Activated naive CD4-positive, alpha-beta T cell treated with anti-CD3 and anti-CD28 coated beads, Interleukin-2, amount 50 U/mL, for 72 hours (primary cell): ENCODE measurements at places on chromosomes 11 and 22.
A peak's percentile ranks its signal among the peaks of the same experiment; 100 is the strongest.

GRCh38 chr11:119169282-119169719, 776 bp downstream of the NLRX1 start:
- DNase-seq, result peak; percentile 62

- no peak for DNase-seq
These were observed 150.9 kb upstream of the TTC12 start for GRCh38 chr11:113163291-113164030.

- no peak for DNase-seq
These were observed 10.3 kb downstream of the SYT13 start for GRCh38 chr11:45275828-45276227.

DNA sequence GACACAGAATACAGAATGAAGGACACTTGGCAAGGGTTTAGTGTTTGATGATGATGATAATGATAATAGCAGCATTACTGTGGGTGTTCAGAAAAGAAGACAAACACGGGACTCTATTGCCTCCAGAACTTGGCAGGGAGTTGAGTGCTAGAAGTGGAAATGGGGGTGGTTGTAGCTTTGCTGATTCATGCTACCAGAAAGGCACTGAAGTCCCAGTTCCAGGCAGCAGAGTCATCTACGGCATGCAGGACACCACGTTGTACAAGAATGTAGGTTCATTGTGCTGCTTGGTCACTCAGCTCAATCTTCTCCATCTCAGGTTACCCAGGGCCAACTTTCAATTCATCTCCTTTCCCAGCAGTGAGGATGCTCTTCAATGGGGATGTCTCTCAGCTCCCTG, 115.7 kb downstream of the NTM start:
- no peak for DNase-seq

- DNase-seq, result no peak
These were observed 10.1 kb upstream of the MRPL23 start for GRCh38 chr11:1936781-1937615.

DNA sequence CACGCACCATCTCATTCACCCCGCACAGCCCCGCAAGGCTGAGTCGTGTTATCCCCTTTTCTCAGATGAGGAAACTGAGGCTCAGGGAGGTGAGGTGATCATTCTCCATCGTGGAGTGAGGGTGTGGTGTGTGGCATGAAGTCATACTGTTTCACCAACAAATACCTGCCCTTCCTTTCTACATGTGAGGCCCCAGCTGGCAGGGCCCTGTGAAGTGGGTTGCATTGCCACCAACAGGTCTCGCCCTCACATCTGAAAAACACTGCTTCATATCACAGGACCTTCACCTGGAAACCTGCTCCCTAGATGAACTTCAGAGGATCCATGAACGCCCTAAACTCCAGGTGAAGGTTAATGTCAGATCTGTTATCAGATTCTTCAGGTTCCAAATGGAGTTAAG, 4.3 kb downstream of the SSTR3 start:
- DNase-seq, result no peak

- DNase-seq, result no peak
These were observed 95.3 kb upstream of the RCN1 start for GRCh38 chr11:31995525-31996094.

DNA sequence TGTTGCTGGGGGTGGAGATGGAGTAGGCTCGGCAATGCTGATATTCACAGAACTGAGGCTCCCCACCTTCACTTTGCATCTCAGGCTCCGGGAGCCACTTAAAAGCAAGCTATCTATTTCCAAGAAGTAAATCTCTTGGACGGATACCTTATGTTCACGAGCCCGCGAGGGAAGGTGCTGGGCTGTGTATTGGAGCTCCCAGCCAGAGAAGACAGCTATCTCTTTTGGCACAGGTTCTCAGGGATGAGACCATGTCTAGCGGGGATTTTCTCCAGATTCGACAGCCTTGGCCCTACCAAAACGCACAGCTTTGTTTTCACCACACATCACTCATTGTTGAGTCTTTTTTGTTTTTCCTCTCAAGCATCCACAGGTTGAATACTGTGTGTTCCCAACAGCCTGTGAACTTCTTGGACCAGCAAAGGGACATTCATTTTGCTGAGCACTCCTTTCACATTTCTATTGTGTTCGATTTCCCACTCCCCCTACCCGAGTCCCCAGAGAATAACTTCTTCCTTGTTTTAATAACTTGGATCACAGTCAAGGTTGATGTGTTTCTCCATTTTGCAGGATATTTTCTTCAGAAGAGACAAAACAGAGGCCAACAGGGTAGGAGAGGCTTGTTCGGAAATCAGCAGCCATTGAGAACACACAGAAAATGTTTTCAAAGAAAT, 23.3 kb downstream of the WT1 start:
- no peak for DNase-seq

GRCh38 chr11:118597556-118597955, 9.9 kb upstream of the PHLDB1 start:
- no peak for DNase-seq

- DNase-seq, result no peak
These were observed 189.3 kb downstream of the MIAT start for GRCh38 chr22:26846645-26847044.

DNA sequence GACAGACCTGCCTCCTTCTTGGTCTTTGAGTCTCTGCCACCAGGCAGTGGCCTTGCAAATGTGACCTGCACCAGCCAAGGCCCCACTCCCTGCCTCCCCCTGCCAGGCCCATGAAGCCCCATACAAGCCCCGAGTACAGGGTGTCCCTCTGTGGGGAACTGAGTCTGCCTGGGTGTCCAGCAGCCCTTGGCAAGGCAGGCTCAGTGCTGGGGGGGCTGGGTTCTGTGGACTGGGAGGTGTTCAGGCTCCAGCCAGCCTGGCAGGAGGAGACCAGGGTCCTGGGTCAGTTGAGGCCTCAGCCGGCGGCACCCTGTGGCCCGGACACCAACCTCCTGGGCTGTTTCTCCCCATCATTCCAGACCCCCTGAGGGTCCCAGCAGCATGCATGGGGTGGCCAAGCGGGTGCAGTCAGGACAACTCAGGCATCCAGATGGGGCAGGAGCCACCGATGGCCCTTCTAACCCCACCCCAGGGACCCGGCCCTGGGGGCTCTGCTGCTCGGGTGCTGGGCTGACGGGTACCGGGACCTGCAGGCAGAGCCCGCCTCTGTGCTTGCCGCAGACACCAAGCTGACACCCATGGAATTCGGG, 5.7 kb downstream of the MUC5AC start:
- DNase-seq, result no peak
